ENCODE measurements at places on chromosomes 2 and 18.
A peak's percentile ranks its signal among the peaks of the same experiment; 100 is the strongest.

DNA sequence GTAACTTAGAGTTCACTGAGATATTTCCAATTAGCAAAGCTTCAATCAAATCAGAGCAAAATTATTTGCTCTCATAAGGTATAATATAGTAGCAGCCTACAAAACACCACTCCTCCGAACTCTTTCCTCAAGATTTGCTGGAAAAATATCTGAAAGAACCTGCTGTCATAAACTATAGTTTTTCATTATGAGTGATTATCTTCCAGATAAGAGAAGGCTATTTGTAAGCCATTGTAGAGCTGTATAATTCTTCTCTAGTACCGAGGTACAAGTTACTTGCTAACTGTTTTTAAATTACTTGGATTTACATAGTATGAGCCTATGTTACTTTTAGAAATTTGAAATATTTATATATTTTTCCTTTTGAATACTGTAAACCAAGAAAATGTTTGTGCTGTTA is 2.1 kb downstream of the NDC80 start:
- DNase-seq = no peak

DNA sequence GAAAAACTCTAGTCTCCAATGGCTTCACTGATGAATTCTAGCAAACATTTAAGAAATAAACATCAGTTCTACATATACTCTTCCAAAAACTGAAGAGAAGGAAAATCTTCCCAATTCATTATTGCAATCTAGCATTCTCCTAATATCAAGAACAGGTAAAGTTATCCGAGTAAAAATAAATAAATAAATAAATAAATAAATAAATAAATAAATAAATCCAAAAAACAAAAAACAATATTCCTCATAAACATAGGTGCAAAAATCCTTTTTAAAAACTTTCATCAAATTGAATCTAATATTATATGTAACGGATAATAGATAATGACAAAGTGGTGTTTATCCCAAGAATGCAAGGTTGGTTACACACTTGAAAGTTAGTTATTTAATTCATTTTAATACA is 58.4 kb upstream of the TMEM247 start:
- DNase-seq = no peak

DNA sequence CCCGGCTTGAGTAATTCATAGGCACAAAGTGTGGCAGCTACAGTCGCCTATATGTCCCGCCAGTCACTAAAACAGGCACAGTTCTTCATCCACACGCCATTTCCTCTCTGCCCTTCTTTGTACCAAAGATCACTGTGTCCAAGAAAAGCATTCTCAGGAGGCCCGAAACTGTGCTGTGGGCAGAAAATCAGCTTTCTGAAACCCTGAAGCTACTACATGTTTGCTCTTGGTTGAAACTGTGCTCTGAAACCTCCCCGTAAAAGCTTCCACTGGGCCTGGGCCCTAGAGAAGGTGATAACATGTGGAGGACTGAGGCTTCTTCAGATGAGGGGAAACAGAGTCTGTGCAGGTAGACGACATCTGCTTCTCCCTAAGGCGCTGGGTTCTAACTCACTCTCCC is 75.6 kb upstream of the ID2 start:
- no peak for DNase-seq

DNA sequence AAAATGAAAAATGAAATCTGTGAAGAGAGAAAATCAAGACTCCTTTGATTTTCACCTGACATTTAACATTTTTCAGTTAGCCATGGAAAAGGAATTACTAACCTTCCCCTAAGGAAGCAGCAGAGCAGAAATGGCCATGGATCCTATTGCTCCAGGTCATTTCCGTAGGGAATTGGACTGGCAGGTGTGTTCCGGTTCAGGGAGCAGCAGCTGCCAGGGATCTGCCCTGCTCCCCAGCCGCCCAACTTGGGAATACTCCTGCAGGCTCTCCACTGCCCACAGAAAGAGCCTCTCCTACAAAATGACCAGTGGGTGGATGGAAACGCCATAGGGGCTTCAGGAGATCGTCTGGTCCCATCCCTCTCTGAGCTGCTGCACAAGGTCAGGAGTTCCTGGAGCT is 86.0 kb upstream of the MAPK4 start:
- DNase-seq = no peak

DNA sequence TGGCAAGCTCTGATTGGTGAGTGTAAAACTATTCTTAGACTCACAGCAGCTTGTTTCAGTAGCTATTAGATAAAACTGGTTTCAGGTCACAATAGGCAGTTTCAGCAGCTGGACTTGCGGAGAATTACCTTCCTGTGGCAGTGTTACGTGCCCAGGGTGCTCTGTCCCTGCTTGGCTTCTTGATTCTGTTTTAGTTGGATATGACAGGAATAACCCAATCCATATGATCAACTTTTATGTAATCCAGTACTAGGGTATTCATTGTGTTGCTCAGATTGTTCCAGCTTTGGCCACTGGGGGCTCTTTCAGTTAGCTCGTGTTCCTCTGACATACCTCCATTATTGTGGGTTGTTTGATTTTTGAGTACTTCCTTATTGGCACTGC is 43.1 kb downstream of the INPP4A start:
- DNase-seq = no peak

- DNase-seq = no peak
These were observed 60.6 kb downstream of the SERTAD2 start for GRCh38 chr2:64593035-64593655.

DNA sequence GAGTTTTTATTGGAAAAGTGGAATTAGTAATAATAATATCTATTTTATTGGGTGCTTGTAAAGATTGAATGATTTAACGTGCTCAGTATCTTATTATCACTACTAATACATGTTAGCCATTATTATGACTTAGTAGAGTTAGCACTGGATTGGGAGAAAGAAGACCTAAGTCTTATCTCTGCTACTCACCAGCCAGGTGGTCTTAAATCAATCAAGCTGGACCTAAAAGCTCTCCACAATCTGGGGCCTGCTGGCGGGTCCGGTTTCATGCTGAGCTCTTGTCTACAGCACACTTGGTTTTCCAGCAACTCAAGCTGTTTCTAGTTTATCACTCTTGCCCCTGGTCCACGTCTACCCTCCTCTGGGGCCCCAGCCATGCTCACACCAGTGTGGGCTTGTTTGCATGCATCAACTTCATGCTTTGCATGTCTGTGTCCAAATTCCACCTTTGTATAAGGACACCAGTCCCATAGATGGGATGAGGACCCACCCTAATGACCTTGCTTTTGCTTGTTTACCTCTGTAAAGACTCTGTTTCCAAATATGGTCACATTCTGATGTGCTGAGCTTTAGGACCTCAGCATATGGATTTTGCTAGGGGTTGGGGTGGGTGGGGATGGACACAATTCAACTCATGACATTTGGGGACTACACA is 363.1 kb downstream of the LPIN1 start:
- no peak for DNase-seq

DNA sequence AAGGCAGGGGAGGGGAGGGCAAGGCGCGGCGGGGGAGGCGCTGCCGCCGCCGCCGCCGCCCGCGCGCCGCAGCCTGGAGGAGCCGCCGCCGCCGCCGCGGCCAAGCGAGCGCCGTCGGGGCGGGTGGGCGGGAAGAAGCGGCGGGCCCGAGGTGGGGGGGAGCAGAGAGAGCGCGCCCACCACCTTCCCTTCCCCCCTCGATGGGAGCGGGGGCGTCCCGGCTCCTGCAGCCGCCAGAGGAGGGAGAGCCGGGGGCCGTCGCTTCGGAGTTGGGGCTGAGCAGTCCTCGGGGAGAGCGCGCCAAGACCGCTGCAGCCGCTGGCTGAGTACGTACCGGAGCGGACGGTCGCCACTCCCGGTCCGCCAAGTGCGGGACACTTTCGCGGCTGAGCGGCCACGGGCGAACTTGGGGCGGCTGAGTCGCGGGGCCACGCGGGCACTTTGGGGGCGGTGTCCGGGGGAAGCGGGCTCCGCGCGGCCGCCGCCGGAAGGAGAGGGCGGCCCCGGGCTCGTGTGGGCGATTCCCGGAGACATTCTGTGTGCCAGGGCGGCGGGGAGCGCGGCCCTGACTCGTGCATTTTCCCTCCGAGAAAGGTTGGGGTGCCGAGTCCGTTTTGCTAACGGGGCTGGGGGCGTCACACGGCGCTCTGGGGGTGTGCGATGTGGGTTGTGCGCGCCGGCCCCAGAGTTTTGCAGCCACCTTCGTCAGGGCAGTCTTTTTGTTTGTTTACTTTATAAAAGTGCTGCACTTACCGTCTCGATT is at the start of gene NAB1:
NAB1 (plus strand) TSS at position 49 of the 763 bp plus-strand sequence. CDS start 10,094 bp downstream, outside the sequence.
- peak; percentile 53 for DNase-seq

DNA sequence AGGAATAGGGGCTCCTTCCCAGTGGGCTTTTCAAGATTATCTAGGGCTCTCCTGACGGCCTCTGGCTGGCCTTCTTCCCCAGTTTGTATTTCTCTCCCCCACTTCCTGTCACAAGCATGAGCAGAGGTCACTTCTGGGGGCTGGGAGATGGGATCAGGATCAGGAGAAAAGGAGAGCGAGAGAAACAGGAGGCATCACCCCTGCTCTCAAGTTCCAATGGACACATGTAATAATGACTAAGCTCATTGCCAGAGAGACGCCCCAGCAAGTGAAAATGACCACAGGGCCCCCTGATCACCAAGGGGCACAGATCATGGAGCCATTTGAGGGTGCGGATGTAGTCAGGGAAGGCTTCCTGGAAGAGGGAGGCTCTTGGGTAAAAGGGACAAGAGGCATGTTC is 92.1 kb downstream of the SMAD7 start:
- no peak for DNase-seq

GRCh38 chr18:9827793-9828505 is 57.8 kb upstream of the TXNDC2 start:
- no peak for DNase-seq

All from stimulated activated CD8-positive, alpha-beta memory T cell treated with anti-CD3 and anti-CD28 coated beads, Interleukin-4, amount 100 ng/mL, for 4 hours (primary cell).